Nasal cavity respiratory epithelium epithelial cell of viscerocranial mucosa (primary cell): ENCODE measurements at places on chromosomes 5 and 9. TPM values are rescaled to one million over a fixed set of nuclear protein-coding genes. Genes with fewer than 3 reads are reported as not detected.

ARL15 gene
- total RNA-seq: 23.6 and 38.9 TPM in 2 replicates

SLC6A19 gene
- not detected in 2 replicates for total RNA-seq

TMEM252 gene
- not detected in 2 replicates for total RNA-seq

ALDH1A1 gene
- 0.34 and 32.2 TPM in 2 replicates for total RNA-seq

WNK2 gene
- total RNA-seq: 0.34 and 4.4 TPM in 2 replicates
